ENCODE measurements at places on chromosomes 4 and X.

GRCh38 chr4:125243789-125244397 is 70.9 kb upstream of the FAT4 start:
- DNase-seq: no peak

- no peak for DNase-seq
These were observed 614.1 kb downstream of the PCDH7 start for GRCh38 chr4:31334086-31334910.

DNA sequence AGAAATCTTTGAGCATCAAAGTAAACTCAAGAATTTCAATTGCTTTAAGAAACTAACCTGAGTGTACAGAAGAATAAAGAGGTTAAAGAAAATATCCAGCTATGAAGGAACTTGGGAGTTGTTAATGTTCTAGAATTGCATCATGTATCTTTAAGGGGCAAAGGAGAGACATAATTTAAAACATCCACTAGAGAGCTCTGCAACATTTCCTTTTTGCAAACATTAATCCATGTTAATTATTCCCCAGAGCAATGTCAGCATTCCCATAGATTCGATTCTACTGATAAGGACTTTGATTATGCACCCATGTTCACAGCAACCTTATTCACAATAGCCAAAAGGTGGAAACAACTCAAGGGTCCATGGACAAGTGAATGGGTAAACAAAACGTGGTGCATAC is 80.2 kb upstream of the SORBS2 start:
- no peak for DNase-seq

GRCh38 chr4:171017593-171017992 is 795.6 kb upstream of the GALNTL6 start:
- DNase-seq: no peak

- no peak for DNase-seq
These were observed 280.6 kb downstream of the PPP3CA start for GRCh38 chr4:101066626-101067170.

GRCh38 chr4:61520681-61521160 is 320.6 kb downstream of the ADGRL3 start:
- DNase-seq: peak; percentile 67

- DNase-seq: no peak
These were observed 101.1 kb downstream of the CBLL2 start for GRCh38 chrX:22373766-22374165.

- peak; percentile 16 for DNase-seq
These were observed 79.6 kb downstream of the COMMD8 start for GRCh38 chr4:47383829-47384427.

DNA sequence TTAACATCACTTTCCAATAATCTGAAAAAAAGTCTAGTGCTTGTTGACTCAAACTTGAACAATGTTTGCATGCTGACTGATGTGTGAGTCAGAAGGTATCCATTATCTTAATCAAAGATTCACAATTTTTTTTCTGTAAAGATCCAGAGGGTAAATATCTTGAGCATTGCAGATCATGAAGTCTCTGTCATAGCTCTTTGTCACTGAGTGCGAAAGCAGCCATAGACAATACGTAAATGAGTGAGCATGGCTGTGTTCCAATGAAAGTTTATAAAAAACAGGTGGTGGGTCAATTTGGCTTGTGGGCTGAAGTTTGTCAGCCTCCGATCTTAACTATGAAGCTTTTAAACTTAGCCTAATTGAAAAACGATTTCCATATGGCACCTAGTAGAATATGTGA is 37.7 kb downstream of the NHS start:
- no peak for DNase-seq

DNA sequence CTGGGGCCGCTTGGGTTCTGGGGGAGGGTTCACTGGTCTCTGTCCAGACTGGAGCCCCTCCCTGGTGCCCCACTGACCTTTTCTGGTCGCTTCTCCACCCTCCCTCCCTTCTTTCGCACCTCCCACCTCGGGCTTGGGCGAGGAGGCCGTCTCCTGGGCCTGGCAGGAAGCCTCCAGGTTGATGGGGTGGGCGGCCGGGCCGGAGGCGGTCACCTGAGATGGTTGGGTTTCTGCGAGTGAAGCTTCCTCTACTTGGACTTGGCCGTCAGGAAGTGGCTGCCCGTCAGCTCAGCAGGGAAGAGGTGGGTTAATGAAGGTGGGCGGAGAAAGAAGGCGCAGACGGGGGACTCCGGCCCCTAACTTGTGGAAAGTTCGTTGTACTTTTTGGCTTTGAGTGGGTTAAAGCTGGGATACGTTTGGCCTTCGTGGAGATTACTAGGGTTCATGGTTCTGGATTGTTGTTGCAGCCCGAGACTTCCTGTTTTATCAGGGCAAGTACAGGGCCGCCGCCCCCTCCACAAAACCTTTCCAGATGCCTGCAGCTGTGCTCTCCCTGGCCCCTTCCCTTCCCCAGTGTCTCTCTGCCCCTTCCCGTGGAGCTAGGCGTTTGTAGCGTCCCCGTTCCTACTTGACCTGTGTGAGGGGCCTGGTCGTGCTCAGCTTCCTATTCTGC is 1.2 kb downstream of the AKAP17A start:
- DNase-seq: peak; percentile 28

GRCh38 chrX:102849396-102849795 is 87.7 kb upstream of the RAB40AL start:
- DNase-seq: no peak

DNA sequence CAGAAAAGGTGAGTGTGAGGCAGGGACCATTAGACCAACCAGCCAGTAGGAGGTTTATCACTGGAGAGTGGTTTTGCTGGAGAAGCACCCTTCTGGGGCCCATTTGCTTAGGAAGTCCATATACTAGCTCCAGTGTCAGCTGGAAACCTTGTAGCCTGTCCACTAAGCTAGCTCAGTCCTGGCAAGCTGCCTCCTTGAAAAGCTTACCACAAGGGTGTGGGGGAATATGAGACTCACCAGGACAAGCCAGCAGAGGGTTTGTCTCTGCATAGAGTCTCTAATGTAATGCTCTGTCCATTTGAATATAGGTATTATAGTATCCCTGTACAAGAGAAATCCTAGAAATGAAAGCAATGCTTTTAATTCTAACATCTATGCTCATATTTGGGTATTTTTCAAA is 86.3 kb downstream of the FBXL5 start:
- DNase-seq: no peak

GRCh38 chrX:20432048-20432447 is 165.3 kb upstream of the RPS6KA3 start:
- DNase-seq: no peak

DNA sequence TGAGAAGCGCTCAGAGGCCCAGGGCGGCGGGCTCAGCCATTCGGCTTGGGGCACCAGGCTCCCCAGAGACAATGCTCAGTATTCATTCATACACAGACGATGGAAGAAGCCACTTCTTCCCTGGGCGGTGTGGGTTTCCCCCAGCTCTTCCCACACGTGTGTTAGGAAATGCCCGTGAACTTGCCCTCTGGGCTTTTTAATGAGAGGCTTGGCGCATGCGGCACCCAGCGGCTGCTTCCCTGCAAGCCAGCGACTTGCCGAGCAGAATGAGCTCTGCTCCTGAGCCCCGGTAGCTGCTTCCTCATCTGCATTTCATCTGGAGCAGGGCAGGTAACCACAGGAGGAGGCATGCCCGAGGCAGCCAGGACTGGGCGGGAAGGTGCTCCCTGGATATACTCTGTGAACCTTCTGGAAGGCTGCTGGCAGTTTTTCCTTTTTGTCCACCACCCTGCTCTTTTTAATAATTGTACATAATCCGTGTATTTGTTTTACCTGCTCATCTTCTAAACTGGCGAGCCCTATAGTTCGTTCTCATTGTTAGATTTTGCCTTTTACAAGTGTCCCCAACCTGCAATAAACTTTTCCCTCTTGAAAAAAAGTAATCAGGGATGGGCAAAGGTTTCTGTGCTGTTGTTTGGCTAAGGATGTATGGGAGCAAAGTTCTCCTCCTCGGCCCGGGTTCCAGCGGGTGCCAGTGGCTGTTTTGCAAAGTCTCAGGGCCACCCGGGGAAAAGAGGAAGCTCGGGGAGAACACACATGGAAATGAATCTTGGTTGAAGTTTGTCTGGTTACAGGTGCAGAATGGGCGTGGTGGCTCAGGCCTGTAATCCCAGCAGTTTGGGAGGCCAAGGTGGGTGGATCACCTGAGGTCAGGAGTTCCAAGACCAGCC is 178.8 kb downstream of the DCLK2 start:
- DNase-seq: no peak

DNA sequence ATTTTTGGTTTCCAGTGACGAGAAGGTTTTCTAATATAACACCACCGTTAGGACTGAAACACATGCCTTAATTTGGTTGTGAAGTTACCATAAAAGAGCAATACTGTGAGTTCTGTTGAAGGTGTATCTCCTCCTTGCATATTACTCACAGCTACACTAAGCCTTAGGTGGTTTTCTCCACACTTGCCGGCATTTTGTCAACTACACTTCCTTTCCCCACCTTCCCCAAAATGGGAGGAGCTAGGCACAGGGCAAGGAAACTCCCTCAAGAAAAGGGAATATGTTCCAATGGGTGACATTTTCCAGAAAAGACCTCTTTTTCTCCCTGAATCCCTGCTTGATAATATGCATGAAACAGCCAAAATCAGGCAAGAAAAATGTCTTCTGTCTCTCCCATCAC is 44.8 kb downstream of the RELL1 start:
- DNase-seq: no peak

DNA sequence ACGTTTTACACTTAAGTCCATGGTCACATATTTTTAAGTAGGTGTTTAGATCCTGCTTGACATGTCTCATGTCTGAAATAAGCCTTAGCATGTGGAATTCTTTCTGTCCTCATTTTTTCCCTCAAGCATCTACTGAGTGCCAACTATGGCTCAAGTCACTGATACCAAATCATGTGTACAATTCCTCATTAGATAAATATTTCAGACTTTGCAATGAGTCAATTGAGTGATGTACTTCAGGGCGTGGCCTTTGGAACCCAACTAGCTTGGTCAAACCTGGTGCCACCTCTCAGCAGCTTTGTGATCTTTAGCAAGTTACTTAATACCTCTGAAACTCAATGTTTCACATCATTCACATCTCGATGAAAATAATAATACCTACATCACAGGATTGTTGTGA is 12.6 kb upstream of the JADE1 start:
- no peak for DNase-seq

GRCh38 chrX:45771560-45772340 is 571.1 kb upstream of the DIPK2B start:
- no peak for DNase-seq

DNA sequence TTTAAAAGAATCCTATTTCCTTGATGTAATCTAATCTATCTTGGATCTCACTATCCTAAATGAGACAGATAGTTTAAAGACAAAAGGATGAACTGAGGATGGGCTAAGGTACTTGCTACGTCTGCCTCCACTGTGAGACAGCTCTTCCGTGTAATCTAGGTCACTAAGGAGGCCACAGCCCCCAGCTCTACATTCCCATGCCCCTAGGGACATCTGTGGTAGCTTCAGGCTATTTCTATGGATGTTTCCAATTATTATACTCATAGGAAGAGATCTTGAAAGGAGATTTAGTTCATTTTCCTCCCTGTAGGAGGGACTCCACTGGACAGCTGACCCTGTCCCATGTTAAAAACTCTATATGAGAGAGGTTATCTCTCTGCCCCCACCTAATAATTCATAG is 140.8 kb upstream of the TRPC5 start:
- DNase-seq: no peak

- DNase-seq: no peak
These were observed 38.8 kb upstream of the TRPC5OS start for GRCh38 chrX:111837197-111837596.

GRCh38 chrX:3659761-3660160 is 53.7 kb downstream of the PRKX start:
- no peak for DNase-seq

- peak; percentile 31 for DNase-seq
These were observed 49.7 kb upstream of the KLHL8 start for GRCh38 chr4:87270144-87270543.

GRCh38 chr4:107718351-107718965 is 1.6 kb downstream of the PAPSS1 start:
- DNase-seq: no peak

DNA sequence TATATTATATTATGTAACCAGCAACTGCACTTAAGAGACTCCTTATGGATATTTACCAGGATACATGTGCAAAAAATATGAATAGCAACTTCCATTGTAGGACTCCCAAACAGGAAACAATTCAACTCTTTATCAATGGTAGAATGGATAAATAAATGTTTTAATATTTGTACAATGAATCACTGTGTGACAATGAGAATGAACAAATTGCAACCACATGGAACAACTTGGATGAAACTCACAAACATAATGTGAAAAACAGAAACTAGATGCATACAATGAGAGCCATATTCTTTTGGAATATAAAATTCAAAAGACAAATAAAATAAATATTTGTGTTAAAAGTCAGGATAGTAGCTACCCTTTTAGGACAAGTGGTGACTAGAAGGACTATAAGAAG is 1015.7 kb downstream of the TECRL start:
- no peak for DNase-seq

DNA sequence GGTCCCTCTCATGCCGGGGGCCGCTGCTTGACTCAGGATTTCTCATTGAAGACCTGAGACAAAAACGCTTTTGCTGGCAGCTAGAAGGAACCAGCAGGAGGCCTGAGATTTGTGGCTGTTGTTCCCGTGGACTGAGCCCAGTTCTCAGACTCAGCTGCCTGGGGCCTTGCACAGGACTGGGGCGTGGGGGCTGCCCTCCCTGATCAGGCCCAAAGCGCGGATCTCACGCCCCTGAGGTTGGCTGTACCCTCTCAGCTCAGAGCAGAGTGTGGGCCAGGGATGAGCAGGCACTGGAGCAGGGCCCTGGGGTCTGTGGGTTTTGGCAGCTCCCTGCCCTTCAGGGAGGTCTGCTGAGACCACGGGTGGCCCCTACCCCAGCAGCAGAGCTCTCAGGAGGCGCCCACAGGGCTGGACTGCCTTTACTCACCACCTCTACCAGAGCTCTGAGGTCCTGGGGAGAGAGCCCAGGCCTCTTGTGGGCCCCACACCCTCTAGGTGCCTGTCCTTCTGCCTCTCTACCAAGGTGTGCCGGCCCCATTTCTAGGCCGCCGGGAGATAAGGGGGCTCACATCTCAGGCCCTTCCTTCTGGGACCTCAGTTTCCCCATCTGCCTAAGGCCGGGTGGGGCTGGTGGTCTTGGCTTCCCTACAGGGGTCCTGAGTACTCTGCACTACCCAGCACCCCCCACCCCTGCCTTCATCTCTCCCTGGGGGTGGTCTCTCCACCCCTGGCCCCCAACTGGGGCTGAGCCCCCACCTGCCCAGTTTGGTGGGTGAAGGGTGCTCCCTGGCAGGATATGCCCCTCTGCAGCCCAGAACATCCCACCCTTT is 5.6 kb downstream of the MSANTD1 start:
- no peak for DNase-seq

GRCh38 chr4:184142121-184143000 is 75.3 kb downstream of the ENPP6 start:
- no peak for DNase-seq

GRCh38 chr4:134567461-134567860 is 365.9 kb upstream of the PABPC4L start:
- DNase-seq: no peak

DNA sequence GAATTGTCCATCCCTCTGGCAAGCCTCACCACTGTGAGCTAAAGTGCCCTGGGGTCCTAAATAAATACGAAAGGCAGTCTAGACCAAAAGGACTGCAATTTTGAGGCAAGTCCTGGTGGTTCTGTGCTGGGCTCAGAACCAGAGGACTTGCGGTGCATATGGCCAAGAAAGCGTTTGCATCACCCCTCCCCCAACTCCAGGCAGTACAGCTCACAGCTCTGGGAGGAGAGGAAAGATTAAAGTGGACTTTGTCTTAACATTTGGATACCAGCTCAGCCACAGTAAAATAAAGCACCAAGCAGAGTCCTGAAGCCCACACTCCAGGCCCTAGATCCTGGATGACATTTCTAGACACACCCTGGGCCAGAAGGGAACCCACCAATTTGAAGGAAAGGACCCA is 24.9 kb downstream of the RNF128 start:
- DNase-seq: no peak
